ENCODE measurements at places on chromosomes 1 and 21. TPM values are rescaled to one million over a fixed set of nuclear protein-coding genes. Genes with fewer than 3 reads are reported as not detected.

KLHDC8A gene
- 1.3 TPM for total RNA-seq

CFHR4 gene
- not detected for total RNA-seq

IL12RB2 gene
- total RNA-seq = not detected

KRTAP13-3 gene
- not detected for total RNA-seq

SPSB1 gene
- total RNA-seq = 25.1 TPM

KCNQ4 gene
- 0.61 TPM for total RNA-seq

FGR gene
- total RNA-seq = not detected

DNA sequence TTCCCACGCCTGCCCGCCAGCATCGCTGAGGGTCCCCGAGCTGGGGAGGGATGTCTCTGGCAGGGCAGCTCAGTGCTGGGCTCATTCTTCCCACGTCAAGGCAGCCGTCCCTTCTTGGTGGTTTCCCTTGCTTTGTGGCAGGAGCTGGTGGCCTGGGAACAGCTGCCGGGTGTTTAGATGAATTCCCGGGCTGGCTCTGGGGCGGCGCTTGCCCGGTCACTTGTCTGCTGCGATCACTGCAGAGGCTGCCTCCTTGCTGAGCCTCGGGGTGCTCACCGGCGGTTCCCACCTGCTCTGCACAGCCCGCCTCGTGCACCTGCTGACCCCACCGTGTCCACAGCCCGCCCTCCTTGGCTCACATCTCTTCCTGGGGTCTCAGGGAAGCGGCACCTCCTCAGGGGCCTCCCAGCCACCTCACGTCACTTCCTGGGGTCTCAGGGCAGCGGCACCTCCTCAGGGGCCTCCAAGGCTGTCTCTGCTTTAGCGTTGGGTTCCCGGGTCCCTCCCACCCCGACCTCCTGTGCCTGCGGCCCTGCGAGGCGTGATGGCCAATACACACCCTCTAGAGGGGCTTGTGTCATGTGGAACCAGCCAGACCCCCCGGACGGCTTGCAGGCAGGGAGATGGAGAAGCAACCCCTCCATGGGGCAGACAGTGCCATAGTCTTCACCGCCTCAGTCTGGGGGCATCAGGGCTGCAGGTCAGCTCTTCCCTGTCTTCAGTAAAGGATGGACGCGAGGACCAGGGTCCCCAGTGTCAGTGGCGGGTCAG is 13.5 kb downstream of the COL18A1 start:
- no peak for DNase-seq

- DNase-seq = no peak
Observed at GRCh38 chr1:166184897-166185296, 18.1 kb upstream of the FAM78B start.

- DNase-seq = no peak
Observed at GRCh38 chr1:10968411-10968826, 44.0 kb upstream of the TARDBP start.

DNA sequence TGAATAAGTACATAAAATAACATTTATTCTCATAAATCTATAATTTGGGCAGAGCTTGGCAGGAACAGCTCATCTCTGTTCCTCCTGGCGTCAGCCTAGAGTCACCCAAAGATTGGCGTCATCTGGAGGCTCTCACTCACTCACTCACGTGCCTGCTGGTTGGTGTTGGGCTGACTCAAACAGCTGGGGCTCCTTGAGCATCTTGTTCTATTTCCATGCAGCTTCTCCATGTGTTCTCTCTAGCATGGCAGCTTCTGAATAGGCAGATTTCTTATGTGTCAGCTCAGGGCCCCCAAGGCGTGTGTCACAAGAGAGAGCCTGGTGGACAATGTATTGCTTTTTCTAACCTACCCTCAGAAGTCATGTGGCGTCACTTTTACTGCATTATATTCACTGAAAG is 70.6 kb upstream of the RAB3GAP2 start:
- DNase-seq = no peak

- no peak for DNase-seq
Observed at GRCh38 chr1:203026666-203027663, 674 bp downstream of the PPFIA4 start.

DNA sequence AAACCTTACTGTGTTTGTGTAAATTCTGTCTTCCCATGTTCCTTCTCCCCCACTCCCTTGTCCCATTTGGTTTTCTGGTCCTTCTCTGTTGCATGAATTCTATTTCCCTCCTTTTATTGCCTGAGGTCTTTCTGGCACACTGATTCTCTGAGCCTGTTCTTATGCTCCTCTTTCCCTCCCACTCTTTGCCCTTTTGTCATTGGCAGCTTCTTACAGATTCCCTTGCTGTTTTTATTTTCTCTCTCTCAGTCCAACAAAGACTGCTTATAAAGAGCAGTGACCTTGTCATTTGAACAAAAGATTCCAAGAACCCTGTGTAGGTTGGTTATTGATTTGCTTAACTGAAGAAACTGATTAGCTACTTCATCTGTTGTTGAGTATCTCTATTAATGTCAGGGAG is 49.7 kb downstream of the GPR52 start:
- DNase-seq = peak; percentile 56

- DNase-seq = no peak
Observed at GRCh38 chr1:153397051-153397923, 6.4 kb upstream of the S100A8 start.

DNA sequence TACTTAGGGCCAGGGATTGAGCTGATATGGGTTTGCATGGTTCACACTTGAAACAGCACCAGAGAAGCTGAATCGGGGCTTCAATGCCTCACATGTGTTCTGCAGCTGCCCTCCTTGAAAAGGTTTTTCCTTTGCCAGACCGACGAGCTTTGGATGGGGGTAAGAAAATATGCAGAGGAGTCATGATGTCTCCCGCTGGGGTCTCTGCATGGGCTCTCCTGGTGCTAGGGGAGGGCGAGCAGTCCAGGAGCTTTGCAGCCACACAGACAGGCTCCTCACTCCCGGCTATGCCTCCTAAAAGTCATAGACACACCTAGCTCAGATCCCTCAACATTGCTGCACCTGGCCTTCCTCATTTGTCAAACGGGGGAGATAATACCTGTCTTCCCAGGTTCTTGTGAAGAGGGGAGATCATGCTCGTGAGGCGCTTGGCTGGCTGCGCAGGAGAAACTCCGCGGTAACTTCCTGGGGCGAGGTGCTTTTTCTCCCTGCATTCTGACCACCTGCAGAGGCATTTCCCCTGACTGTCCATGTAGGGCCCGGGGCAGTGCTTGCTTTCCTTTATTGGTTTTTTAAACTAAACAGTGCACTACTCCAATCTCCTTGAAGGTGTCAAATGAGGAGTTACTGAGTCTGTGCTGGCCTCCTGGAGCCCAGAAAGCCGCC is 112.4 kb downstream of the PLXNA2 start:
- DNase-seq = no peak

DNA sequence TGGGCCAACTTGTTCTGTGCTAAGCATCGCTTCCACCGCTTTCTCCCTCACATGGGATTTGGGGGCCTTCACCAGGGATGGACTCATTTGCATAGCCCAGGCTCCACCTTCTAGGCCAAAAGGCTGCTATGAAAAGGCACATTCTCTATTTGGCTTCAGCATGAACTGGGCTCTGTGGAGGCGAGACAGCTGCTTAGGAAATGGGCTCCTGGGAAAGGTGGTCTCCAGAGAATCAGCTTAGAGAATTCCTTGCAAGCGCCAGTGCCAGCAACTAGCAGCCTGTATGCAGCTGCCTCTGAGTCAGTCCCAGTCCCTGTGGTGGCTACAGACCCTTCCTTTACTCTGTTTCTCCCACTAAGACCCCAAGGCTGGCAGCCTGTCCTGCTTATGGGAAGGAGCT is 214.5 kb downstream of the HIVEP3 start:
- no peak for DNase-seq
